ENCODE measurements at places on chromosomes 13 and 19. TPM values are rescaled to one million over a fixed set of nuclear protein-coding genes. Genes with fewer than 3 reads are reported as not detected.

BEST2 gene
- not detected for total RNA-seq

PDE4C gene
- under 0.01 TPM for total RNA-seq

SERPINE3 gene
- under 0.01 TPM for total RNA-seq

FARP1 gene
- total RNA-seq = 0.27 TPM

KIR2DL4 gene
- under 0.01 TPM for total RNA-seq

TLE6 gene
- 0.27 TPM for total RNA-seq

GGN gene
- under 0.01 TPM for total RNA-seq

KL gene
- 1.3 TPM for total RNA-seq

PLK5 gene
- total RNA-seq = not detected

TEX29 gene
- not detected for total RNA-seq

SYNGR4 gene
- not detected for total RNA-seq

Measured in hematopoietic multipotent progenitor cell (in vitro differentiated cells).